ENCODE measurements at places on chromosomes 5 and 9.

- DNase-seq, result no peak
Observed at GRCh38 chr5:133362438-133362837, 249.9 kb downstream of the FSTL4 start.

GRCh38 chr5:32241034-32241783 lies 67.1 kb upstream of the GOLPH3 start:
- no peak for DNase-seq

DNA sequence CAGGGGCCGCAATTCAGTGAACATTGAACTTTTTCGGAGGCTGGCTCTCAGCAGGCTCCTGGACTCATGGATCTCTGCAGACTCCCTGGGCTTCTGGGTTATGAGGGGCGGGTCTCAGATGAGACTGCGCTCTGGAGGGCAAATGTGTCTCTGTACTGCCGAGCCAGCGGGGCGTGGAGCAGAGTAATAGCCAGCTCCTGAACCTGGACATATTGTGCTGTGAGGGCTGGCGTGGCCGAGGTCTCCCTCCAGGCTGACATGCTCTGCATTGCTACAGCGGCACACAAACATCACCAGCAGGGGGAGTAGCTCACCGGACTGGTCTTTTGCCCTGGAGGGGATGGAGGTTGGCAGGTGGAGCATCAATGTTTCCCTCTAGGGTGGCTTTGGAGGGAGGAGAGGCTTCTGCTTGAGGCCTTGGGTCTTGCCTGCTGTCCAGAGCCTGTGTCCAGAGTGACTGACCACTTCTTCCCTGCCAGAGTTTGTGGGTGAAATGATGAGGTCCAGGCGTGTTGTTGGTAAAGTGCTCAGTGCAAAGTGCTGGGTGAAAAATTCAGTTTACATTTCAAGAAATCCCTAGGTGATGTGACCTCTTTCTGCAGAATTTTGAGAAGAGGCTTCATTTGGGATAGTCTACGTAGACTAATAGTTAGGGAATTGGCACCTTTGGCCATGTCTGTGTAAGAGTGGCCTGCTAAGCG lies 10.9 kb upstream of the GADD45G start:
- peak; percentile 46 for DNase-seq

GRCh38 chr9:91429501-91429900 lies 5.9 kb upstream of the NFIL3 start:
- no peak for DNase-seq

All from M059J (cell line).